Stimulated activated CD4-positive, alpha-beta T cell treated with anti-CD3 and anti-CD28 coated beads, Interleukin-4, amount 100 ng/mL, for 1 hour (primary cell): ENCODE measurements at places on chromosomes 1 and 21.

DNA sequence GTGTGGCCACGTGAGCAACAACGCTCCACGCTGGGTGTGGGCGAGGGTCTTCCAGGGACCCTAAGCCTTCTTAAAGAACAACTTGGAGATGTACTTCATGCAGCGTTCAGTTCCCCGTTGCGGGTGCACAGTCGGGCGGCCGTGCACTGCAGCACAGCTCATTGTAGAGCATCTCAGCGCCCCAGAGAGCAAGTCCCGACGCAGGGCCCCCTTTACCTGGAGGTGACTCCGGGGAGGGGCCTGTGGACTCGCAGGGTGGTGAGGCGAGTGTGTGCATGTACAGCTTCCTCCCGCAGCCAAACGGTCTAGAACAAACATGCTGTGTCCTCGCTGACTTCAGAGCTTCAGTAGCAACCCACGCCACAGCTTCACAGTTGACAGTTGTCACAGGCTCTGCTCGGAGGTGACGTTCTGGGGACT, 19.5 kb downstream of the RRP1 start:
- no peak for DNase-seq

DNA sequence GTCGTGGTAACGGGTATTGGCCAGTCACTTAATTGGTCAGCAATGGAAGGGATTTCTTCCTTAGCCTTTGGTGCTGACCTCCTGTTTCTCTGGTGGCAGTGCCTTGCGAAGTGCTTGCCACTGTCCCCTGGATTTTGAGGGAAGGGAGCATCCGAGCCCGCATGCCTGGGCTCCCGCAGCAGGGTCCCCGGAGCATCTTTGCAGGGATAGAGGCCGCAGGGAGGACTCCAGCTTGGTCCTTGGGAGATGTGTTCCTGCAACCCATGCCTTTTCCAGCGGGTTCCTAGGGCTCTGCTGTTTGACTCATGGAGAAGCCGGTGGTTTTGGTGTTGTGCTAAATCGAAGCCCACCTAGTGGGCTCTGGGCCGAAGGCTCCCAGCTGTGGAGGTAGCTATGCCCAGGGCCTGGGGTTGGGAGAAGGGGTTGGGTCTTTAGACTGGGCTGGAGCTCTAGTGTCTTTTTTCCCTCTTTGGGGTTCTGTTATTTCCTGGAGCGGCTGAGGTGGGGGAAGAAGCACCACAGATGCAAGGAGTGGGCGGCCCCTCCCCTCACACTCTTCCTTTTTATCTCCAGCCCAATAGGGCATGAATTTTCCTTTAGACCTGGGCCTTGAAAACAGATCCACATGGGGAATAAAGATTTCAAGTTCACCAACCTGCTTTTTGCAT, 39.0 kb downstream of the PIK3CD start:
- DNase-seq: no peak

DNA sequence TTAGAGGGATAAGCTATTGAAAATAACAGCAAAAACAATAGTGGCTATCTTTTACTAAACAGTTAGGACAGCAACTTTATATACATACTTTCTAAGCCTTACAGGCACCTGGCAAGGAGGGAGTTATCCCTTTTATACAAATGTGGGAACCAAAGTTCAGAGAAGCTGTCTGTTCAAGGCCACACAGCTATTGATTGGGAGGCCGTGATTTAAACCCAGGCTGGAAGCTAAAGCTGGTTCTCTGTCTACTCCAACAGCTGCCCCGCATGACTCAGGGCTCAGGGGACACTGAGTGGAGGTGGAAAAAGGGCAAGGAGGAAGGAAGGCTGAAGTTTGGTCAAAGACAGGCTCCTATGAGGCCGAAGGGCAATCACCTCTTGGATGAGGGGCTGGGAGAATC, 26.7 kb downstream of the KCNA2 start:
- DNase-seq: no peak

DNA sequence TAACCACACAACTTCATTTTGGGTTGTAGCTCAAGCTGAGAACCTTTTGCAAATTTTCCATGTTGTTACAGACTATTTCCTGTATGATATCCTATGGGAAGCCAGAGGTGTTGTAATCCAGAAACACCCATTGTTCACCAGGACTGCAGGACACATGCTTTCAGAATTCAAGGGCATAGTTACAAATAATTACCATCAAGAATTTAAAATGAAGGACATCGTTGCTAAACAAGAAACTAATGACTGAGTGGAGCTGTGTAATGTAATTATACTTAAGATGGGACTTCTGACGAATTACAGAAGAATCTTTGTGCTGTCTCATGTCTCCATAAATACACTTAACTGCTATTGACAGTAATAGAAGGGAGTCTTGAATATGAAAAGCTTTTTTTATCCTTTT, 47.6 kb upstream of the HOOK1 start:
- no peak for DNase-seq

GRCh38 chr21:44067011-44067839, 40.0 kb upstream of the PWP2 start:
- DNase-seq: no peak

DNA sequence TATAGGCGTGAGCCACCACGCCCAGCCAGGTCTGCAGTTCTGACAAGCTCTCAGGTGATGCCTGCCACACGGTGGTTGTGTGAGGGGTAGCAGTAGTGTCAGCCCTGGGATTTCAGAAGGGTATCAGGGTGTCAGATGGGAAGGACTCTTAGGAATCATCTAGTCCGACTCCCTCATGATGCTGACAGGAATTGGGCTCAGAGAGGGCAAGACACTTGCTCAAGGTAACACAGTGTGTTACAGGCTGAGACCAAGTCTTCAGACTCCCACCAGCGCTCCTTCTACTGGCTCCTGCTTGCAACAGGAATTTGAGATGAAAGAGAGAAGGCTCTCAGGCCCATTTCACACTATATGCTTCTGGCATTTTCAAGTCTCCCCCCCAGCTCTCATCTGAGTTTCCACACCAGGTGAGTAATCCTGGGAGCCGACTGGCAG, 6.9 kb downstream of the HTR1D start:
- no peak for DNase-seq

DNA sequence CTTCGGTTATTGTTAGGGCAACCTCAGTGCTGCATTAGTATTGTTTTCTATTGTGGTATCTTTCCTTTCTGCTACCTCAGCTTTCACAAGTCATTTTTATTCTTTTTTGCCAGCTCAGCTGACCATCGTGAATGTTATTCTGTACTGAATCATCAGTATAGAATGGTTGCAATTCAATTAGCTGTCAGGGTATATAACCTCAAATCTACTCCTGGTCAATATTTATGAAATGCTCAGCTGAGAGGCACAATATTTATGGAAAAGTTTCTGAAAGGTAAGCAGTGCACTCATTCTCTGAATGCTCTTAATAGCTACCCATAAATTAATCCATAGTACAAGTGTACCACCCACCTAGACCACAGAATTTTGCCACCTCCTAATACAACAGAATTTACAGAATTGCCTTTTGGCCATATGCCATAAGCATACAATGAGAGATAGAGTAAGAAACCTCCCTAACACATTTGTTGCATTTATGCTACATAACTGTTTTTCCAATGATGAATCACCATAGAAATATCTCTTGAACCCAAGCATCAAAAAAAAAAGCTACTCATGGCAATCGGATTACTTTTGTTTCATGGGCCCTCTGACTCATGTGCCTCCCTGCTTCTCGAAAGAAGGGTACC, 732.6 kb upstream of the CHRM3 start:
- DNase-seq: no peak

- DNase-seq: no peak
Observed at GRCh38 chr1:18640228-18641004, 9.8 kb downstream of the PAX7 start.

DNA sequence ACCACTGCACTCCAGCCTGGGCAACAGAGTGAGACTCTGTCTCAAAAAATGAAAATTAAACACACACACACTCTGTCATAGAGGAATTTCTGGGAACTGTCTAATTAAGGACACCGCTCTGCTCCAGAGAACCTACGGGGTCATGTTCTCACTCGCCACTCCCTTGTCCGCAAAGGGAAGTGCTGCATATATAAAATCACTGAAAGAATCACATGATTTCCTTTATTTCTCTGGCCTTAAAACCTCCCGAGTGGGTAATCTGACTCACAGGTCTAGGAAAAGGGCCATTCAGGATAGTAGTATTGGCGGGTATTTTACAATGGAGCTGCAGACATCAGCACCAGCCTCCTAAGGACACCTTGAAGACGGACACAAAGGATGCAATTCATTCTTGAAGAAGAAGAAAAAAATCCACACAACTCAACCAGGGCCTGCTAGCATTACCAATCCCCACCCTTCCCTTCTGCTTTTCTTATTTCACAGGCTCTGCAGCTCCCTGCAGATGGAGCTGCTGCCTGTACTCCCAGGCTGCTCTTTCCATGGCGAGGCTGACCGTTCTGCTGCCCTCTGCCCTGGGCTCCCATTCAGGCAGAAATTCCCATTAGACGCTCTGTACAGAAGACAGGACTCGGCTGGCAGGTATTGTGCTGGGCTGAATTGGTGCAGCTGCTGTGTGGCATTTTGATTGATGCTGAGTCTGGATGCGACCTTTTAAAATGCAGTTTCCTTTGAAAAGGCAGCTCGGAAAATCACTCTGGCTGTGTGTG, 53.3 kb upstream of the FAM89A start:
- DNase-seq: no peak

DNA sequence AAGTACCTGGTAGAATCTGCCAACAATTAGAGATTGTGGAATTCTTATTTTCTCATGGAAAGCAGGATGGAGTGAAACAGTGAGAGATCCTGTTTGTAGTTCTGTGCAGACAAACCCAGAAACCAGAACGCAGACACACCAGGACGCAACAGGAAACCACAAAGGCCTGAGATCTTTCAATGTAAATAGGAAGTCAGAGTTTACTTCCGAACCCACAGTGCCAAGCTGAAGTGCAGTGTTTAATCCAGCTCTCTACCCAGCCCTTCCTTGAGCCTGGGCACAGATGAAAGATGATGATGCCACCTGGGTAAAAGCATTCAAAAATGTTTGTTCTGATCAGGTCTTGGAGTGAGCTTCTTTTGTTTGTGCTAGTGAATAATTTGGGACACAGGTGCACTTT, 244.2 kb upstream of the HOOK1 start:
- no peak for DNase-seq

- DNase-seq: no peak
Observed at GRCh38 chr1:93753791-93754763, 72.4 kb upstream of the BCAR3 start.

DNA sequence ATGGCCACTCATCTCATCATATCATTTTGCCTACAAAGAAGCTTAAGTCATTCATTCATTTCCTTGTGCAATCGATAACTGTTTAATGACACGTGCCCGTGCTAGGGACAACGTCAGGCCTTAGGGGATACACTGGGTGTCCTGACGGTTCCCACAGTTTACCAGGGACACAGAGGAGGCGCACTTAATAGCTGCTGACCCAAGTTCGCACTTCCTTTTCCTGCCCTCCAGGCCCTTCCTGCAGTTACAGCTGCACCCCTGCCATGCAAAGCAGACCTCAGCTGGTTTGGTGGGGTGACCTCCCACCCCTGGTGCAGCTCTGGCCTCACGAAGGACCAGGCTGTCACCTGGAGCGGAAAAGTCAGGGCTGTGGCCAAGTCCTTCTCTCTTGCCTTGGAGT, 4.2 kb downstream of the SPATA21 start:
- DNase-seq: no peak

GRCh38 chr1:186304982-186305949, 69.8 kb downstream of the TPR start:
- DNase-seq: no peak

DNA sequence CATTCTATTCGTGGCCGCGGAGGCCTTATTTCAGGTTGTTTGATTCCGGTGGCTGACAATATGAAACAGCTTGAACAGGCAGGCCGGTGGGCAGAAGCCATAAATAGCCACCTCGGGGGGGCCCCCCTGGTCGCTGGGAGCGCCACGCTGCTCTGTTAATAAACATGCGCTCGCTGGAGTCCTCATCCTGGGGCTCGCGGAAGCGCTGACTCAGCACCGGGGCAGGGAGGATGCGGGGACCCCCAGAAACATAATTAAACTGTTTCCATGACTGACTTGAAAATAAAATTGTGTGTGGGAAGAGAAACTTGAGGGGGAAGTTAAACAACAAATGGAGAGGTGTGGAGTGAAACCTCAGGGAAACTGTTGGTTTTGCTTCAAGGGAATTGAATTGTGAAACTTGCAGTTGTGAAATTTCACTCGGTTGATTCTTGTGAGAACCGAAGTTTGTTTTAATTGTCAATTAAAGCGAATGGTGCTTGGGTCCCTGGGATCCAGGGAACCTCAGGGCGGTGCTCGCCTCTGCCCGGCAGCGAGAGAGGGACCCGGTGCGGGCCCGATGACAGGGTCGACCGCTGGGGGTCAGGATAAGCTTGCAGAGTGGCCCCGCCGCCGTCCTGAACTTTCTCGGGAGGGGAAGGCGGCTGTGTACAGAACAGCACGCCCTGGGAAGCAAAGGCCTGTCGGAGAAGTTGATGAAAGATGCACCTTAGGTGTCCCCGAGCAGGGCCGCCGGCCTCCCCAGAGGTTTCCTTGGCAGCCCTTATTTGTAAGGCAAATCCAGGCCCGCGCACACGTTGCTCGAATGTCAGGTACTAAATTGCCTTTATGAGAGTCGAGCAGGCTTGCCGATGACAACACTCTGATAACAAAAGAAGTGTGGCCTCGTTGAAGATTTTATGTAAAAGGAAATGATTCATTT, 176.9 kb upstream of the LMO4 start:
- peak; percentile 45 for DNase-seq

DNA sequence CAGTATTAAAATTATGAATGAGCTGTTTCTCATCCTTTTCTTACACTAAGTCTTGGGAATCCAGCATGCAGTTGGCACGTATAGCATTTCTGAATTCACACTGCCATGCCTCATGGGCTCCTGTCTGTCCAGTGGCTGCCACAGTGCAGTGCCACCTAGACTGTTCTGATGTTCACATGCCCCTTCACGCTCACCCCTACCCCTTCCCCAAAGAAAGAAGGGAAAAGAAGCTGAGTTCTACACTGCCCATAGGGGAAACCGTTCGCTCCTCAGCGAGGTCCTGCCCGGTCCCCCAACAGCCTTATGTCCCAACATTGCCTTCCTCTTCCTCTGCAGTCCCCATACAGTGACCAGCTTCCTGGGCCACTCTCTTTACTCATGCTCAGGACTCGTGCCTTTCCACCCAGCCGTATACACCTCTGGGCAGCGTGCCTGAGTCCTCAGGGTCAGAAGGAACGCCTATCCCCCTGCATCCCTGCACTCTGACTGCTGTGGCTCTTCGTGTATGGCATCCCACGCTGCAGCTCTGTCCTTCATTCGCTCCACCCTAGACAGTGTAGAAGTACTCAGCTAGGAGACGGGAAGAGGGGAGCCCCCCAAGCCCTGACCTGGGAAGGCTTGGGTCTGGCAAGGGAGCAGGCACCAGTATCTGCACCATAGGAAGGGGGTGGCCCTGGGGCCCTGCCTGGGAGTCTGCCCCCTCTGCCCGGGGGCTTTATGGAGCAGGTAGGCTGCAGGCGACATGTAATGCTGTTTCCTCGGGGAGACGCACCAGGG, 24.1 kb upstream of the ARF1 start:
- no peak for DNase-seq
